SK-N-DZ (cell line): ENCODE measurements at places on chromosomes 16 and 17.

DNA sequence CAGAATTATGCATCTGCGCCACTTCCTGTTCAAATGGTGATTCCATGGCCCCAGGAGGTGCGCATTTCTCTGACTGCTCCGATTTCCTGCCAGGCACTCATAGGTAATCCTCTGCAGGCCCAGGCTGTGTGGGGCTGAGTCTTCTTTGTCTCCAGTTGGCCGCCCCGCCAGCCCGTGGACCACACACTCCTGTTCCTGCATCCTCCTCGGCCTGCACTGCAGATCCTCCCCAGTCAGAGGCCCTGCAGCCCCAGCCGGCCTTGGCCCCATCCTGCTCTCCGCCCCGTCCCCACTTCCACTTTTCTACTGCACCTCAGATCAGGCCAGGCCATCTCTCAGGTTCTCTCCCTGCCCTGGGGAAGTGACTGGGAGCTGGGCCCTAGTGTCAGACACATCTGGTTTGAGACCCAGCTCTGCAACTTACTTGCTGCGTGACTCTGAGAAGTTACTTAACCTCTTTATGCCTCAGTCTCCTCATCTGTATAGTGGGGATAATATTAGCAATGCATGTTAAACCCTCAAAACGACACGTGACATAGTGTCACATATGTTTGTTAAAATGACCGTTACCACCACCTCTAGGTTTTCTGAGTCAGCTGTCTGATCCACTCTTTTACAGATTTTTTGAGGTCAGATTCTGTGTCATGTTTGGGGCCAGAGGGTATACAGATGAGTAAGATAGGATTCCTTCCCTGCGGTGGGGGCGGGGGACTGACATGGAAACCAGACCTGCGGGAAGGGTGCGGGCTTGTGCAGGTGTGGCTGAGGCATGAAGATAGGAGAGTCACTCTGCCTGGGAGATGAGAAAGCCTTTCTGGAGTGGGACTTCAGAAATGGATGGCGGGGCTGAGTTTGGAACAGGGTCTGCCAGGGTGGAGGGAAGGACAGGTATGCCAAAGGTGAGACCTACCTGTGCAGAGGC lies 12.8 kb downstream of the RAB11FIP4 start:
- DNase-seq = no peak

DNA sequence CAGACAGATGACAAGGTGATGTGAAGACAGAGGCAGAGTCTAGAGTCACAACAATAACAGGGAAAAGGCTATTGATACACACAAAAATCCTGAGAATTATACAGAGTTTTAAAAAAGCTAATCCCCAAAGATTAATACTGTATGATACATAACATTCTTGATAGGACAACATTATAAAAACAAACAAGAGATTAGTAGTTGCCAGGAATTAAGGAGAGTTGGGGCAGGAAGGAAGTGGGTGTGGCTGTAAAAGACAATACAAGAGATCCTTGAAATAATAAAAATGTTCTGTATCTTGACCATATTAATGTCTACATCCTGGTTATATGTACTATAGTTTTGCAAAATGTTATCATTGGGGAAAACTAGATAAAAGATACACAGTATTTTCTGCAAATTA lies 309.5 kb upstream of the PMFBP1 start:
- no peak for DNase-seq

DNA sequence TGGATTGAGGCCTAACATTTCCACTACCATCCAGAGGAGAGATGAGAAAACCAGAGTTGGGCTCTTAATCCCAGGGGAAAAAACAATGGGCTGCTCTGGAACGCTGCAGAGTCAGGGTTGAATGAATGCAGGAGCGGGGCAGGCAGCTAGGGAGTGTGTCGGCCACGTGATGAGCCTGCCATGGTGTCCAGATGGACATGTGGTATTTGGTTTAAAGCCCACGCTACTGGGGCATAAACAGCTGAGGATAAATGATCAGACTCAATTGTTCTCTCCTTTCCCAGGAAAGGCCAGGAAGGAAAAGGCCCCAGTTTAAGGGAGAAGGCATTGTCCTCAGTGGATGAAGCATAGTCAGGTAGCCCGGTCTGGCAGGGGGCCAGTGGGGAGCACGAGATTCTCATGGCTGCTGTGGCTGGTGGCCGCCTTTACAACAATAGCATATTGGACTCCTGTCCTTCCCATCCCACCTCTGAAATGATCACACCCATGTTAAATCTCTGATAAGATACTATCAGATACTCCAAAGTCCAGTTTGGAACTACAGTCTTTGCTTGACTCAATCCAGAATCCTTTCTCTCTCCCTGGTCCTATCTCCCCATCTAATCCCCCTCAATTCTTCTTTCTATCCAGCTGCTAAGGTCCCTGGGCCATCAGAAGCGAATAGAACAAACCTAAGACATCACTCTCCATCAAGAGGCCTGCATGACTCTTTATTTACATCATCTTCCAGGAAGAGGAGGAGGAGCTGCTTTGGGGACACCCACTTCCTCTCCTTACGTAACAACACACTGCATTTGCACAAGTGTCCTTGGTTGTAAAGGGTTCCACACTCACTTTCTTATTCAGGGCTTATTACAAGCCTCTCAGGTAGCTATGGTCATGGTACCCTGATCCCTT lies 20.4 kb downstream of the CA4 start:
- DNase-seq = peak; percentile 36

GRCh38 chr16:58264961-58265479 lies 29.8 kb downstream of the PRSS54 start:
- no peak for DNase-seq

GRCh38 chr17:79242873-79243602 lies 168.4 kb downstream of the ENGASE start:
- DNase-seq = no peak

DNA sequence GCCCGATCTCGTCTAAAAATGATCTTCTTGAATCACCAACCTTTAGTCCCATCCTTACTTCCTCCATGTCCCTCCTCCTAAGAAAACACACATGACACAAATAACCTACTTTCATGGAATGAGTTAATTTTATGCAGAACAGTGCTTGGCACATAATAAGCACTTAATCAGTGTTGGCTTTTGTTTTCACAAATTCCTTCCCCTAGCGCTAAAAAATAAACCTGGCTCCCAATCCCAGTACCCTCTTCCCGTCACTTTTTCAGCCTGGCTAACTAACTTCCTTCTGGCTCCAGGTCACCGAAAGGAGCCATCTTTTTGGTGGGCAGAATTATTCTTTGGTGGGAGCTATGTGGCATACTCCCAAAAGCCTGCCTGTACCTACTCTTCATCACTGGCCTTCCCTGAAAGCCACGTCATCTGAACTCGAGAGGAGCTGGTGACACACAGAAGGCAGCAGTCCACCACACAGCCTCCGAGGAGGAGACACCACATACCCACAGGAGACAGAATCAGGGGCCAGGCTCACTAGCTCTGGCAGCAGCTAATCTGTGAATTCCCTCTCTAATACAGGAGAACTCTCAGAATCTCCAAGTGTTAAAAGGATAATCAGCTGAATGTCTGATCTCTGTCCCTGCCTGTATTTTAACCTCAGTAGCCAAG lies 114.5 kb downstream of the SMG6 start:
- DNase-seq = no peak

- no peak for DNase-seq
Measured at GRCh38 chr17:66980896-66981295, 16.4 kb downstream of the CACNG4 start.

- DNase-seq = no peak
Measured at GRCh38 chr17:72466199-72466598, 345.4 kb downstream of the SOX9 start.

- no peak for DNase-seq
Measured at GRCh38 chr17:79251824-79252223, 177.2 kb downstream of the ENGASE start.

DNA sequence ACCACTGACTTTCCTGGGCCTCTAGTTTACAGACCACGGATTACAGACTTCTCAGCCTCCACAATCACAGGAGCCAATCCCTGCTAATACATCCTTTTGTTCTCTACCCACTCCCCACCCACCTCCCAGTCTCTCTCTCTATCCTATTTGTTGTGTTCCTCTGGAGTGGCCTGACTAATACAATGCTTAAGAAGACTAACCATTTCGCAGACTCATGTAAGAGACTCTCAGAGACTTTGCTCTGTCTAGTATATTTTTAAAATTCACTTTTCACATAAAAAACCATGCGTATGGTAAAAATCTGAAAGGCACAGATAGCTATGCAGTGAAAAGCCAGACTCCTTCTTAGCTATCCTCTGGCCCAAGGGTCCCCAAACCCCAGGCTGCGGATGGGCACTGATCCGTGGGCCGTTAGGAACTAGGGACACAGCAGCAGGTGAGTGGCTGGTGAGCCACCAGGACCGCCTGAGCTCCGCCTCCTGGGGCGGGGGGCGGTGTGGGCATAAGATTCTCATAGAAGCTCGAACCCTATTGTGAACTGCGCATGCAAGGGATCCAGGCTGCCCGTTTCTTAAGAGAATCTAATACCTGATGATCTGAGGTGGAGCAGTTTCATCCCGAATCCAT lies 7.6 kb downstream of the PIK3R6 start:
- DNase-seq = no peak

- DNase-seq = no peak
Measured at GRCh38 chr16:12066823-12067222, 90.3 kb downstream of the SNX29 start.
